ENCODE measurements at places on chromosomes 1 and 21.

DNA sequence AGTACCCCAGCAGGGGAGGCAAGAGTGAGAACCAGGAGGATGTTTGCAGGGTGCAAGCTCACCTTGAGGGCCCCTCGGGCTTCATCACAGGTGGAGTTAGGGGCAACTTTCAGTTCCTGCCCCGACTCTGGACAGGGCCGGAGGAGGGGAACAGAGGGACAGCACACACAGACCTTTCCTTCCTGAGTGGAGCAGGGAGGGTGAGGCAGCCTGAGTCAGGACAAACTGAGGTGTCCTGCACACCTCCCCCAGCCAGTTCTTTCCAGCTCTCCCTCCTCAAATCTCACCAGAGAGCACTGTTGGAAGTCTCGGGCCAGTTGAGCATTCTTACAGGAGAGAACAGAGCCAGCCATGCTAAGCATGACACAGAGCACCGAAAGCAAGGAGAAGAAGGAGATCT is 1.5 kb downstream of the ENTREP3 start:
- no peak for DNase-seq

DNA sequence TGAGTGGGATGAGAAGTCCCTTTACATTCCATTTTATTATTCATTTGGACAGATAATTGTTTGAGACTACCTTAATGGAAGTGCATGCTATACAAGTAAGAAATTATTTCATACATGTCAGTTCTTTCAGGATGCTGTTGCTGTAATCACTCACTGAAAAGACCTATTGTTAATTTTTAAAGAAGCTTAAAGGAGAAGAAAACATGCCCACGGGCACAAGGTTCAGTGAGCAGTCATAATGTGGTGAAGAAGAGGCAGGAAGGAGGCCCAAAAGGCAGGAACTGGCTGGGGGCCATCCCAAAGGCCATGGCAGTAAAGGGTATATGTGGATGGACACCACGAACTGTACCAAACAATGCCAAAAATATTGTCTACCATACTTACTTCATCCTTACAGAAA is 206.0 kb downstream of the LYPLAL1 start:
- DNase-seq, result no peak

DNA sequence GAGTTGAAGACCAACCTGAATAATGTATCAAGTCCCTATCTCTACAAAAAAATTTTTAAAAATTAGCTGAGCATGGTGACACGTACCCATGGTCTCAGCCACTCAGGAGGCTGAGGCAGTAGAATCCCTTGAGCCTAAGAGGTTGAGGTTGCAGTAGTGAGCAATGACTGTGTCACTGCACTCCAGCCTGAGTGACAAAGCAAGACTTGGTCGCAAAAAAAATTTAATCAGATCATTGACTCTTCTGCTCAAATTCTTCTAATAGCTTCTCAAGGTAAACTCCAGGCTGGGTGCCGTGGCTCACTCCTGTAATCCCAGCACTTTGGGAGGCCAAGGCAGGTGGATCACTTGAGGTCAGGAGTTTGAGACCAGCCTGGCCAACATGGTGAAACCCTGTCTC is 85.9 kb upstream of the PUM1 start:
- no peak for DNase-seq

GRCh38 chr1:12356004-12356890 is 126.4 kb downstream of the VPS13D start:
- no peak for DNase-seq

DNA sequence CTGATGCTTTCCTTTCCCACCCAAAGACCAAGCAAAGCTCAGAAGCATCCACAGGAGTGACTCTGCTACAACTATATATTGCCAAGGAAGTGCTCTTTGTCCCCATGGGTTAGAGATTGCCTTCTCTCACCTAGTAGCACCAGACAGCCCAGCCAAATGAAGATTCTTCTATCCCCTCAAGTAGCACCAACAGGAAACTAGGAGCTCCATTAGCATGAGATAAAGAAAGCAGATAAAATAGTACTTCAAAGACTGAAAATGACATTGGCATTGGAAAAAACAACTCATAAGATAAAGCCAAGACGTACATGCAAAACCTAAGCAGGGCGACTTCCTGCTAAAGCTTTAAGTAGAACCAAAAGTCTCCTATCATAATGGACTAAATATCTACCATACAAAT is 871.5 kb downstream of the AMY1C start:
- DNase-seq, result no peak

DNA sequence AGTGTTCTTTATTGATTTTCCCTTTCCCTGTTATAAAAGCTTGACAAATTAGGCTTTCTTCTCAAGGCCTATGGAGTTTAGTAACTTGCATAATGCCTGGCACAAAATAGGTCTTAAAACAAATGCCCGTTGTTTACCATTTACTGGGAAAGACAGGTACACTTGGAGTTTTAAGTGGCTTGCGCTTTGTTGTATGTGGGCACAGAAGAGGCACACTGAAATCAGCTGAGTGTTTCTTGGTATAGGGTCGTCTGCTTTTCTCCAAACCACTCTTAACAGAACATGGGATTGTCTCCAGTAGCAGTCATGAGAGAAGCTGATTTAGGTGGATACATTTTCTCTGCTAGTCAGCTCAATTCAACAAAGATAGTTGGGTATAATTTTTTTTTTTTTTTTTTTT is 132.5 kb downstream of the SYT14 start:
- no peak for DNase-seq

DNA sequence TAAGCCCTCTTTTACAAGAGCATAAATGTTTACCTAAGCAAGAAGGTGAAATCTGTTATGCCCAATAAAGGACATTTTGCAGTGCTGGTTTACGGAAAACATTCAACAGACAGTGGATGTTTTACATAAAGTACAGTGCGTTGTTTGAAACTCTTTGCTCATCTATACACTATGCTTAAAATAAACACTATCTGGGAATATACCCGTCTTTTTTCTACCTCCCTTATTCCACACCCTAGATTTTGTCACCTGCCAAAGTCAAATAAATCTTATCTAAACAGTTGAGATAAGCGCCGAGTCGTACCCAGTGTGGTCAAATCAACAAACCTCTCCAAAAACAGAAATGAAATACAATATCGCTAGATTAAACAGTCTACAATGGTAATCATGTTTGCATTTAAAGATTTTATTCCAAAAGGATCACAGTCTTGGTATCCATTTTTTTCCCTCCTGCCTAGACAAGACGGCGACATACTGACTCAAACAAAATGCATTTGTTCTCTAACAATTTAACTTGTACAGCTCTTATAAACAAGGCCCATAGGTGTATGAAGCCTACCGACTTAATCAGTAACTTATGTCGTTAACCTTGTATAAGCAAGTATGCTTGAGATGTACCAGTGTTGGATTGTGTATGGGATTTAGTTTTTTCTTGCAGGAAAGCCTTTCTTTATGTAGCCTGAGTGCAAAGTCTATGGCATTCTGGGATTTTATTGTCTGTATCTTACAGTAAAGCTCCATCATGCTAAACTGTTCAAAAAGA is 189.1 kb downstream of the FMN2 start:
- no peak for DNase-seq

- DNase-seq, result peak; percentile 47
Measured at GRCh38 chr1:40338745-40339419, 21.8 kb upstream of the COL9A2 start.

DNA sequence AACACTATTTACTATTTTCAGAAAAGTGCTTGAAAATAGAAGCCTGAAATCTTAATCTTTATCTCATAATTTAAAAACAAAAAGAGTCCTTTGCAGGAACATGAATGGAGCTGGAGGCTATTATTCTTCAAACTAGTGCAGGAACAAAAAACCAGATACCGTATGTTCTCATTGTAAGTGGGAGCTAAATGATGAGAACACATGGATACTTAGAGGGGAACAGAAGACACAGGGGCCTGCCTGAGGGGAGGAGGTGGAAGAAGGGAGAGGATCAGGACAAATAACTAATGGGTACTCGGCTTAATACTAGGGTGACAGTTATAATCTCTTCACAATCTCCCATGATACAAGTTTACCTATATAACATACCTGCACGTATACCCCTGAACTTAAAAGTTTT is 176.3 kb downstream of the SDCCAG8 start:
- no peak for DNase-seq

DNA sequence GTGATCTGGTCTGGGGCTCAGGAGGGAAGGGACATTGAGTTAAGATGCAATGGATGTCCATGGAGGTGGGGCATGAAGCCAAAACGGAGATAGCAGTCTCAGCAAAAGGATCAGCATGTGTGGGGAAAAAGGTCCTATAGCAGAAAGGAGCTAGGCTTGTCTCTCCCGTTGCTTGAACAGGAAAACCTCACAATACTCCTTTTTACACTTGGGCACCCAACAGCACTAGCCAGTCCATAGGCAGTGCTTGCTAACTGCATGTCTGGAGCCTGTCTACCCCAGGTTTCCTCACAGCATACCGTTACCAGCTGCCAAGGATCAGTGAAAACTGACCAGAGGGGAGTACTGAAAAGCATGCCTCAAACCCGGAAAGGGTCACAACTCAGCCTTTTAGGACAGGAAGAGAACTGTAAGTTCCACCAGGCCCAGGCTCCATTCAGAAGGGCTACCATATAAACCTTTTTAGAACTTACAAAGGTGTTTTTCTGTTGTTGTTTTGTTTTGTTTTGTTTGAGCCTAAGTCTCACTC is 78.6 kb downstream of the JAK1 start:
- no peak for DNase-seq

DNA sequence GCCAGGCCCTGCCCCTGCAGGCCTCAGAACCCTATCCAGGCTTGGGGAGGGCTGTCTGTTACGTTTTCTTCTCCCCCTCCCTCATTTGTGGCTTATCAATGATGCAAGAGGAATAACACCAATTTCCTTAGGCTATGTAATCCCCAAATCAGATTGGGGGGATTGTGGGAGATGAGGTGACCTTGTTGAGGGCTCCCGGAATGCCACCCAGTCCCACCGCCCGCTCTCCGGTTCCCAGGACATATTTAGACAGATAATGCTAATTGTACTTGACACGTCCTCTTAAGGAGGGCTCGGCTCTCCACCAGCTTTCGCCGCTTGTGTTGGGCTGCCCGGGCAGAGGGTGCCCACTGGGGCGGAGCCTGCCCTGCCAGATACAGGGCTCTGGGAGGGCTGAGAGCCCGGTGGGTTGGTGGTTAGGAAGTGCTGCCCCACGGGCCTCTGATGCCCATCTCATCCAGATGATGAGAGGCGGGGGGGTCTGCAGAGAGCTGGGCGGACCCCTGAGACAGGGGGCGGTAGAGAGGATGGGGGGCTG is 90.0 kb downstream of the CASZ1 start:
- DNase-seq, result no peak

DNA sequence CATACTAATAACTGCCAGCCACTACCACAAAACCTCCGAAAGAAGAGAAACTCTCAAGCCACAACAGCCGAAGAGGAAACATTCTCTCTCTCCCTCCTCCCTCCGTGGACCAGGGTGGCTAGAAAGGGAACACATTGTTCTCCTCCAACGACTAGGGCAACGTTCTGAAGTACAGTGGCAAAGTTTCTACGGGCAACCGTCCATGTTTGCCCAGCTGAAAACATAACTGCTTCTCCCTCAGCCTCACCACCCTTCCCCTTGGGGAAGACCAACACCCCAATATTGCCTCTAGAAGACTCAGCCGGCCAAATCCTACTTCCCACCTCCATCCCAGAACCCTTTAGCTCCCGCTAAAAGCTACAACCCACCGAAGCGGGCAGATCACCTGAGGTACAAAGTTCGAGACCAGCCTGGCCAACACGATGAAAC is 2.0 kb downstream of the GLUL start:
- no peak for DNase-seq

GRCh38 chr1:203286161-203286984 is 18.9 kb upstream of the BTG2 start:
- no peak for DNase-seq

DNA sequence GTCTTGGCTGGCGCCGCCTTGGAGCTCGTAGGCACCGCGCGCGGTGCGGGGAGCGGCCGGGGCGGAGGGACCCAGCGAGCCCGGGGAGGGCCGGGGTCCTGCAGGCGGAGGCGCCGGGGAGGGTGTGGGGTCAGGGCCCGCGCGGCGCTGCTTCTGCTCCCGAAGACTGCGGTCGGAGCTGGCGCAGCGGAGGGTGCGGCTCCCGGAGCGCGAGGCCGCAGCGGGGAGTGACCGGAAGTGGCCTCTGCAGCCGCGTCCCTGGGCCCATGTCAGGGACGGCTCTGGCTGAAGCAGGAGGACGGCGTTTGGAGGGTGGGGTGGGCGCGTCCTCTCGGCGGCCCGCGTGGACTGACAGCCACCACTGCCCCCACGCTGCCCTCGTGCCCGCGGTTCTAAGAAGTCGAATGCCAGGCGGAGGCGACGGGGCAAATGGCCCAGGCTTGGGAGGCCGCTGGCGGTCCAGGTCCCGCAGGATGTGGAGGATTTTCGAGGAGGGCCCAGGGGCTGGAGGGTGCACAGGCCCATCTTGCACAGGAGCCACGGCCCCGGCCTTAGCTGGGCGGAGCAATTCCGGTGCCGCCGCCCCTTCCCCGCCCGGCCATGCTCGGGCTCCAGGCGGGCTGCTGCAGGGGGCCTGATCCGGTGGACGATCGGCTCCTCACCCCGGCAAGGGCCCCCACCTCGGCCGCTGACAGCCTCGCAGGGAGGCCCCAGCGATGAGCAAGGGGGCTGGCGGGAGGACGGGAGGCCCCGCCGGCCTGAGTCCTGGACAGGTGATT is 7.7 kb upstream of the ZNF669 start:
- no peak for DNase-seq

GRCh38 chr1:40980453-40981121 is 1.1 kb downstream of the CTPS1 start:
- DNase-seq, result no peak

DNA sequence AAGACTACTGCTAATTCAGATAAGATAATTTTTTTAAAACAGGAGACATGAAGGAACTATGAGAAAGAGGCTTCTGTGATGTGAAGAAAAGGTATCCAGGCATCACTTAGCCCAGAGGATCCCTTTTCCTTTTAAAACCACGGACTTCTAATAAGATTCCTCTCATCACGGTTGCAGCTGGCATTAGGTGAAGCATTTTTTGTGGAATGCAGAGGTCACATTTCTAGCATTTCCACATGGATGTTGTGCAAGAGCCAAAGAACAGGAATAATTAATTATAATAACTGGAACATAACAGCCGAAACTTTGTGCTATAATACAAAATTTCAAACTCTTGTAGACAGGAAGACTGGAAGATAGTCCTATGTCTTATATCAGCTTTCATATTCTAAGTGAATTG is 27.6 kb downstream of the CYP2J2 start:
- no peak for DNase-seq

- DNase-seq, result no peak
Measured at GRCh38 chr1:11880181-11880575, 21.4 kb upstream of the NPPB start.

- no peak for DNase-seq
Measured at GRCh38 chr1:200869753-200870391, 2.9 kb upstream of the GPR25 start.

Measured in kidney epithelial cell (primary cell).